ENCODE measurements at places on chromosomes 3 and 15.

GRCh38 chr3:49906073-49906743 lies 2.5 kb upstream of the MST1R start:
- peak; percentile 52 for DNase-seq

- no peak for DNase-seq
These were observed 41.9 kb downstream of the NDUFB4 start for GRCh38 chr3:120637851-120638559.

DNA sequence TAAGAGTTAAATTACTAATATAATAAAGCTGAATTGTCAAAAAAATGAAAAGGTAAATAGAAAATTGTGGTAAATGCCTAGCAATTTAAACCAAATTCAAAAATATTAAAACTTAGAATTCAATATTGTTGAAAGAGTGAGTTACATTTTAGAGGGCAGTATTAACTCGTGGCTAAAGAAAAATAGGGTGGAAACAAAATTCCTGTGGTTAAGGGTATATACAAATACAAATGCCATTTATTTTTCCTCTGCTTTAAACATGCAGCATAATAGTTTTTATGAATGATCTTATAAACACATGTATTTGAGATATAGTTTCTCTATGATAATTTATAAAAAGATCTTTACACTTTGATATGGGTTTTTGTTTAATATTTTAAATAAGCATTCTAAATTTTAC lies 79.0 kb downstream of the NEDD4 start:
- DNase-seq, result no peak

- DNase-seq, result no peak
These were observed 853.7 kb downstream of the MCTP2 start for GRCh38 chr15:95085056-95085455.

DNA sequence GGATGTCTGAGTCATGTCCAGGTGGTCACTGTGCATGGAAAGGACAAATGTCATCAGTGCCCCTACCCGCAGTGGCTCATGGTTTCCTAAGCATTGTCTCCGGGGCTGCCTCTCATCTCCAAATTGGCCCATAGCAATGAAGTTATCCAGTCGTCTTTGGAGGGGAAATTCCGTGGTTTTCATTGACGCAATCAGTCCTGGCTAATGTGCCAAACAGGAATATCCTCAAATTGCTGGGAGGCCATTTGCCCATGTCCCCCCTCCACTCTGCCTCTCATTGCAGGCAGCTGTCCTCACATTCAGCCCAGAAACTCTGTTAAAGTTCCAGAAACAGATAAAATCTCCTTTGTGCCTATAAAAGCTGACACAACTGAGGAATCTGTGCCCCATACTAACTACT lies 81.6 kb downstream of the MCTP2 start:
- DNase-seq, result no peak

DNA sequence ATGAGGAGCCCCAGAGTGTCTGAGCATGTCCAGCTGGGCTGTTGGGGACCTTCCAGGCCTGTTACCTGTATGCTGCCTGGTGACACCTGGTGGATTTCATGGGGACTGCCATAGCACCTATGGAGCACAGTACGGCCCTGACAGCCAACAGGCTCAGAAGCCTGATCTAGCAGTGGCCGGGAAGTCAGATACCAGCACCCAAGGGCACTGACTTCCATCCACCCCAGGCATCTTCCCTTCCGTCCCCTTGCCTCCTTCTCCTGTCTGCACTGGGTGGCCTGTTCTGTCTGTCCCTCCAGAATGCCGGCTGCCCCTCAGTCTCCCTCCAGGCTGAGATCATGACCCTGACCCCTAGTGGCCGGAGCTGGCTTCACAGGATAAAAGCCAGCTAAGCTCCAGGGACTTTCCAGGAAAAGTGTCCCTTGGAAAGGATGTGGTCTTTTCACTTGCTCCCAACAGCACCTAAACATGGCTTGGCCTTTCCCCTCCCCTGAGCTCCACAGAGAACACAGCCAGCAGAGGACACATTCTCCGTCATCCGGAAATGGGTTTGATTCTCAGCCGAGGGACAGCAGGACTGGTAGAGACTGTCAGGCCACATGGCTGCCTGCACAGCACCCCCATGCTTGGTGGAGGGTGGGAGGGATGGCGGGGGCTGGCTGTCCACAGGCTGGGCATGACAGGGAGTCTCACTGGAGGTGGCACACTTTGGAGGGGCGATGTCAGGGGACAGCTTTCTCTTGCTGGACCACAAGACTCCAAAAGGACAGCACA lies 9.5 kb downstream of the RPS17 start:
- peak; percentile 56 for DNase-seq

DNA sequence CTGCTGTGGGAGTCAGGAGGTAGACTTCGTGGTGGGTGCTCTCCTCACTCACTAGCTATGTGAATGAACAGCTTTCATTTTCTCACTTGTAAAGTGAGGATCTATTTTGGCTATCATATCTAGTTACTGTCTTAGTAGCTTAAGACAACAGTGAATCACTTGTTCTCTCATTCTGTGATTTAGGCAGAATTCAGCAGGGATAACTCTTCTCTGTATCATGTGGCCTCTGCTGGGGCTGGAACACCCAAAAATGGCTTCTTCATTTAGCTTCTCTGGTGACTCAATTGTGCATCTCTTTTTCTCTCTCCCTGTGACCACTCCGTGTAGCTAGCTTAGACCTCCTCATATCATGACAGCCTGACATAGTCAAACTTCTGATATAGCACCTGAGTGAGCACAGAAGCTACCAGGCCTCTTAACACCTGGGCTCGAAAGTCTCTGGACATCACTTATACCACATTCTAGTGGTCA lies 68.4 kb downstream of the BFSP2 start:
- DNase-seq, result no peak

GRCh38 chr15:60392601-60392985 lies 5.2 kb downstream of the ANXA2 start:
- peak; percentile 76 for DNase-seq

Measured in T-helper 2 cell treated with Interferon-gamma antibody and Interleukin-4, amounts not matched to agents 5 μg/mL and 100 μg/mL, for 36 hours (primary cell).